ENCODE measurements at places on chromosomes 2 and 18. TPM values are rescaled to one million over a fixed set of nuclear protein-coding genes. Genes with fewer than 3 reads are reported as not detected.

GRCh38 chr2:102397209-102397608 is 25.8 kb upstream of the IL18RAP start:
- no peak for DNase-seq

GRCh38 chr2:212708355-212708754 is 169.8 kb upstream of the ERBB4 start:
- no peak for DNase-seq

DNA sequence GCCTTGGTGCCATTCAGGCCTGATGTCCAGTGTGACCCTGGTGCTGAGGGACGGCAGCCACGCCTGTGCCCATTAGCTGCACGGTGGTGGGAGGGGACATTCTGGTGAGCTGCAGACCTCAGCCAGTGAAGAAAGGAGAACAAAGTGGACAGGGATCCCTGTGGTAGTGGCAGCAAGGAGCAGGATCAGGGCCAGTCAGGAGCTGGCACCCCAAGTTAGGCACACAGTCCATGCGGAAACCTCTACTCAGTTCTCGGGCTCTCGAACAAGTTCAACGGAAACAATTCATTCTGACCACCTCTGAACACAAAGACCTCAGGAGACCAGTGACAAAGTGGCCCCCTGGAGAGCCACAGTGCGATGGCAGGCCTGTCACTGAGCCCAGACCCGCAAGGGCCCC is 30.1 kb downstream of the COA5 start:
- peak; percentile 2 for DNase-seq

- no peak for DNase-seq
Observed at GRCh38 chr2:19714926-19715325, 186.9 kb downstream of the TTC32 start.

DNA sequence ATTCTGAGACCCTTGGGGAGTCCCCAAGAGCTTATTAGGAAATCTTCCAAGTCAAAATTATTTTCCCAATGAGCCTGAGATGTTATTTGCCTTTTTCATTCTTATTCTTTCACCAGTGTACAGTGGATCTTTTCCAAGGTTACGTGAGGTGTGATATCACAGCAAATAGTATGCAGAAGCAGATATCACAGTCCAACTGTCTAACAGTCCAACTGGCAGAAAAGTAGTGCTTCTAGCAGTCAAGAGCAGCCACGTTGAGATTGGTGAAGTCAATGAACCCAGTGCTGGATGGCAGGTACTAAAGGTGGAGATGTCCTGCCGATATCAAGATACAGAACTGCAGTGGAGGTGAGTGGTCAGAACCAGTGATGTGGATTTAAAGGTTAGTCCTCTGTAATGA is 78.9 kb upstream of the ZNF397 start:
- DNase-seq = no peak

DNA sequence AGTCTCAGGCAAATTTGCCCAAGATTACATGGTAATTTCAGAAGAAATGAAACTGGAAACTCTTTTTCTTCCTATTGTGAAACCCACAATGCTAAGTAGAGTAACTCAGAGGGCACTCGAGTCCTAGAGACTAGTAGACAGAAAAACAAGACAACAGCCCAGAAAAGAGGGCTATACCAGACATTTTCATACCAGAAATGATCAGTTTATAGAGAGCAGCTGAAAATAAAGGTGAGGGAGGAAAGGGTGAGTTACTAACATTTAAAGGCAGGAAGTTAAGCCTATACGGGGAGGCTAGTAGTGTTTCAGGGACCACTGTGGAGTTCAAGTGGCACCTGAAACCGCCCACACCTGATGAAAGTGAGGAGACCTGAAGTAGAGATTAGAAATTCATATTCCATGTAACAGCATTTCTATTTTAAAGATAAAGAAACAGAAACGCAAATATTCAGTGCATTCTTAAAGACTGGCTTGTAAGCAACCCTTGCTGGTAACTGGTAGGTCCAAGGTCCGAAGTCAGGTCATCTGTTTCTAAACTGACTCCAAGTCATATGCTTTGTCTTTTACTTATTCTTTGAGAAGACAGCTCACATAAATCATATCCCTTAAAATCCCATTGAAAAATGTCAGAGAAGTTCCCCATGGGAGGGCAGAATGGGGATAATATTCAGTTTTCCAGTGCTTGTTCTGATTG is 145.1 kb upstream of the ITGB6 start:
- no peak for DNase-seq

DNA sequence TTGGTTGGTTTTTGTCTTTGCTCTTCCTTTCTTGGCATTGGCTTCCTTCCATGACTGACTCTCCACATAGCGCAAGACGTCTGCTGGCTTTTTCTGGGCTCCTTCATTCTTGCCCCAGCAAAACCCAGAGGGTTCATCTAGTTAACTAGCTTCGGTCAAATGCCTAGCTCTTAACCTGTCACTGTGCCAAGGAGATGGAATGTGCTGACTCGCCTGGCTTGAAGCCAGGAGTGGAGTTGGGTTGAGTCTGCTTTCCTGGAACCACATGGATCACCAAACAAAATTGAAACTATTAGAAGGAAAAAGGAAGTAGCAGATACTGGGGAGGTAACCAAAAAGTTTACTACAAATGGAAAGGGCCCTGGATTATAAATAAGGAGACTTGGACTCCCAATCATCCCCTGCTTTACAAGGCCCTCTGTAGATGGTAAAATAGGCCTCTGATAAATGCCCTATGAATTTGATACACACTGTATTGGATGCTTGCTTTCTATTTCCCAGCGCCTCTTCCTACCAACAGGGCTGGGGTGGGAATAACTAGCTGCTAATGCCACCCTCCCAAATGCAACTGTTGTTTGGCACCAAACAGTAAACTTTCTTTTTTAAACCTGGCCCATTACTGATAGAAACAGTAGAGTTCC is 11.3 kb downstream of the MALT1 start:
- peak; percentile 66 for DNase-seq

GRCh38 chr2:113156278-113157117 is 17.3 kb upstream of the PSD4 start:
- DNase-seq = peak; percentile 29

DNA sequence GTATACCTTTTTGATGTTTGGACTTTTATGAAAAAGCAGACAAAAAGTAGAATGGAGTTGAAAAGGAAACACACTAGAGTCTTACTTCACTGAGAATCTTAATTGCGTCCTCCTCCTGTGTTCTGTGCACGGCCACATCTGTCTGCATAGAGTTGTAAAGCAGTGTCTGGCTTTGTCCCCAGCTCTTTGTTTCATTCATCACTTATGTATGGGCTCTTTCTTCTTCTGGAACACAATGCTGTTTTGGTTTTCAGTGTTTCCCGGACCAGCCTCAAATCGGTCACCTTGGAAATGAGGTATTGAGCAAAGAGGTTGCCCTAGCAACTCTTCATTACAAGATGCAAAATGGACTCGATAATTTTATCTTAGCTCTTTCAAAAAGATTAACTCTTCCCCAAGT is 104.3 kb upstream of the CNGA3 start:
- DNase-seq = no peak

DNA sequence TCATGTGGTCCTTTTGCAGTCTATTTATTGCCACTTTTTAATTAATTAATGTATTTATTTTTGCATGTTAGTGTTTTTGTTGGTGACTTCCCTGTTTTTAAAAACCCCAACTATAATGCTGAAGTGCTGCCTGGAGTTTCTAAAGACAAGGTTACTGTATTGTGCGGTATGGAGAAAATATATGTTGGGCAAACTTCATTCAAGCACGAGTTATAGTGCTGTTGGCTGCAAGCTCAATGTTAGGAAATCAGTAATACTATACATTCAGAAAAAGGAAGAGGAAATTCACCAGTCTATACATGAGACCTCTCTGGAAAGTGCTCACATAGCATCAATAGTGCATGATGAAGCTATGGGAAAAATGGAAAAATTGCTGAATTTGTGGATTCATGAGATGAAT is 15.4 kb upstream of the RBMS1 start:
- no peak for DNase-seq

DNA sequence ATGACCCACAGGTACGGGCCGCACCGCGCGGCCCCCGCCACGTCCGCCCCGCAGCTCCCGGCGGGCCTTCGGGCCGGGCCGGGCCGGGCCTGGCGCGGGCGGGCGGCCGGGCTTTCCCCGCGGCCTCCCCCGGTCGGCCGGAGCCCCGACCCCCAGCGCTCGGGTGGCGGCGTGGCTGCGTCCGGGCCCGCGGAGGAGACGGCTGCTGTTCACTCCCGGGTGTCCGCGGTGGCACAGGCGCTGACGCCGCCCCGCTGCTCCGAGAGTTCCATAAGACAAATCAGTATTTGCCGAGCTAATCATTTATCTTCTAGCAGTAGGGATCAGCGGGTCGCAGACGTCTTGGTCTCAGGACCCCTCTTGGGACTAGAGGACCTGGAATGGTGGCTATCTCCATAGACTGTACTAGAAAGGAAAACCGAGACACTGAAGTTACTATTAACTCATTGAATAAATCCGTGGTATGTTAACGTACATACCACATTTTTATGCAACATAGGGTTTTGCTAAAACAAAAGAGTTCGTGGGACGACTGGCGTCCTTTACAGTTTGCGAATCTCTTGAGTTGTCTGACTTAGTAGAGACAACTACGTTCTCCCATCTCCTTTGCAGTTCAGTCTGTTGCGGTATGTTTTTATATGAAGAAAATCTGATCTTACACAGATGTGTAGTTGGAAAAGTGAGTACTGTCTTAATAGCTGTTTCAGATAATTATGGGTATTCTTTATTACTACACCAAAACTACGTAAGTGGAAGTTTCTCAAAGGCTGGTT is 500 bp downstream of the LIMS1 start:
- DNase-seq = peak; percentile 43

- DNase-seq = peak; percentile 66
Observed at GRCh38 chr18:5868218-5868854, 27.0 kb downstream of the TMEM200C start.

- no peak for DNase-seq
Observed at GRCh38 chr18:46555724-46556123, 101.3 kb downstream of the LOXHD1 start.

- no peak for DNase-seq
Observed at GRCh38 chr18:23542461-23542860, 39.1 kb downstream of the RMC1 start.

- DNase-seq = peak; percentile 81
Observed at GRCh38 chr18:2905854-2906703, 59.3 kb downstream of the EMILIN2 start.

GRCh38 chr2:160358046-160358445 is 135.6 kb downstream of the RBMS1 start:
- DNase-seq = no peak

DNA sequence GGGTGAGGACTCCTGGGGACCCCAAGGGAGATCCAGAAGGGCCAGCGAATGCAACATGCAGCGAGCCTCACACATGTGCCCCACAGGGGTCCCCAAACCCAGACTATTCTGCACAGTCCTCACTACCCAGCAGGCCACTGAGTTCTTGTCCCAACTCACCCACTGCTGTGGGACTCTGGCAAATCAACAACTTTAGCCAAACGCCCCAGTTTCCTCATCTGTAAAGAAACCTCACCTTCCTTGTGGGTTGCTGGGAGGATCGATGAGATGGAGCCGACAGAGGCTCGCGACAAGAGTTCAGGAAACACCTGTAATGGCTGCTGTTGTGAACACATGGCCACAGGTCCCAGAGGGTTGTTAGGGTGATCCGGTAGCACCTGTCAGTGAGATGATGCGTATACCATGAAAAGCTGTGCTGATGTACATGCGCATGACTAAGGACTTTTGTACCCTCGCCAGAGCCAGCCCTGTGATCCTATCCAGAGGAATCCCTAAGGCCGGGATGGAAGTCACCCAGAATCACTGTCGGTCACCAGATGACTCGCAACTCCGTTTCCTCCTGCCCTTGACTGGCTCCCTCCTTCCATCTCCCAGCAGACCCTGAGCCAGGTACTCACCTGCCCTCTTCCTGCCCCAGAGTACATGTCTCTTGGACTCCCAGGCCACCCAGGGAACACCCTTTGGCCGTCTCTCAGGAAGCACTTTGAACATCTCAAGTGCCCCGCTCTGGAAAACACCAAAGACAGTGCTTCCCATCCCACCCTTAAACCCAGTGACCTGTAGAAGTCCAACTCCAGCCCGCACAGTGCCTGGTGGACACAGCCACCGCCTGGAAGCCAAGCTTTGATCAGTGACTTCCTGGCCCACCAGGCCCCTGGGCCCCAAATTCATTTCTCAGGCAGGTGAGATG is 103.3 kb upstream of the ID2 start:
- DNase-seq = no peak

- DNase-seq = no peak
Observed at GRCh38 chr2:88560619-88561307, 66.5 kb downstream of the EIF2AK3 start.

- DNase-seq = peak; percentile 92
Observed at GRCh38 chr2:235050980-235051351, 99.1 kb downstream of the SH3BP4 start.

GRCh38 chr2:223952280-223952968 is 4.8 kb upstream of the MRPL44 start:
- DNase-seq = no peak

DNA sequence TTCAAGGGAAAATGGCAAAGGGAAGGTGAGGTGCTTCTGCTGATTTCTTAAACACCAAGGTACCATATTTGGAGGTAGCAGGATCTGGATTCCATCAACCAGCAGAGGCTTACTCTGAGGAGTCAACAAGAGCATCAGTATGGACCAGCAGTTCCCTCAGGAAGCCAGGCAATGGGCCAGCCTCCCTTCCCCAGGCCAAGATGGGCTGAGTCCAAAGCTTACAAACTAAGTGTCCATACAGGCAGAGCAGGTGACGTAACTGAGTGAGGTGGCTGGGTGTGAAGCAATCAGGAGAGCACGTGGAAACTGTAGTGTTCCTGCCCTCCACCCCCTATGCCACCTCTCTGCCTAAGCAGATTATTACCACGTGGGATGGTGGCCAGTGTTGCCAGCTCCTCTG is 134.2 kb upstream of the HNRNPA3 start:
- DNase-seq = peak; percentile 28

GRCh38 chr18:59941331-59941730 is 41.5 kb downstream of the PMAIP1 start:
- no peak for DNase-seq

GRCh38 chr2:102100371-102101096 is 42.0 kb upstream of the IL1R1 start:
- DNase-seq = no peak

- DNase-seq = no peak
Observed at GRCh38 chr2:77807531-77808215, 285.5 kb upstream of the LRRTM4 start.

DNA sequence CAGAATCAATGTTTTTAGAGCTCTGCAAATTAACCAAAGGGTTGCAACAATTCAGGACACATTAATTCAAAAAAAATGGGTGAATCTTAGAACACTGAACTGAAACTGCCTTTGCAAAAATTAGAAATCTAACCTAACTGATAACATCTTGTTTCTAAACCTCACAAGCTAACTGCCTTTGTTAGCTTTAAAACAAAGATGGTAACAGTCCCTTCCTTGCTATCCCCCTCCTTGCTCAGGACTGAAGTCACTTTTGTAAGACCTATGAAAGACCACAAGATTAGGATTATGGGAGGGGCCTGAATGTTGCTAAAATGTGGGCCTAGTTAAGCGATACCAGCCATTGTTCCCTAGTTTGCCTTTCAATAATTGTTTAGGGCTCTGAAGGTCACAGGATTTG is 44.9 kb upstream of the LONRF2 start:
- DNase-seq = no peak

Gene C2orf72
- total RNA-seq = 44.5 TPM

Gene QPCT
- total RNA-seq = 5.3 TPM

Gene CPSF3
- 37.0 TPM for total RNA-seq

Gene C2orf68
- total RNA-seq = 40.5 TPM

Gene CREG2
- not detected for total RNA-seq

Gene TSPYL6
- not detected for total RNA-seq

Gene RGPD3
- 0.11 TPM for total RNA-seq

Gene BCL11A
- 22.9 TPM for total RNA-seq

Measured in colonic mucosa (tissue), 4 donors.